ENCODE measurements at places on chromosomes 16 and 17.

GRCh38 chr17:34171245-34171818, 83.8 kb upstream of the CCL2 start:
- DNase-seq: peak; percentile 35

GRCh38 chr16:66434619-66435430, 7.7 kb downstream of the BEAN1 start:
- DNase-seq: no peak

- no peak for DNase-seq
These were observed 8.5 kb downstream of the ITGAE start for GRCh38 chr17:3792481-3792880.

DNA sequence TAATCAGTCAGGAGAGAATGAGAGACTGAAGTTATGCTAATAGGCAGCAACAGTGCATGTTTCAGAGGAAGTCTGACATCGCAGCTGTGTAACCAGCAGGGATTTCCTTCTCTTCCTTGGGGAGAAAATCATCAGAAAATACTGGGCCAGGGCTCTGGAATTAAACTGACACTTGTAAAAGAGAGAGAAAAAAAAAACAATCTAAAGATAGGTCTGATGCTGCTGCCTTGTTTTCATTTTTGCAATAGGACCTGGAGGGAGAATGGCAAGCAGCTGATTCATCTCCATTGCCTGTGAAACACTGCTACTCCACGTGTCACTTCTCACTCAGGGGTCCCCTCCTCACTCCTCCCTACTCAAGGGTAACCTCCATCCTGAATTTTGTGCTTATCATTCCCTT, 17.7 kb upstream of the CORO6 start:
- no peak for DNase-seq

GRCh38 chr17:21082001-21082436, 39.2 kb upstream of the USP22 start:
- DNase-seq: no peak

DNA sequence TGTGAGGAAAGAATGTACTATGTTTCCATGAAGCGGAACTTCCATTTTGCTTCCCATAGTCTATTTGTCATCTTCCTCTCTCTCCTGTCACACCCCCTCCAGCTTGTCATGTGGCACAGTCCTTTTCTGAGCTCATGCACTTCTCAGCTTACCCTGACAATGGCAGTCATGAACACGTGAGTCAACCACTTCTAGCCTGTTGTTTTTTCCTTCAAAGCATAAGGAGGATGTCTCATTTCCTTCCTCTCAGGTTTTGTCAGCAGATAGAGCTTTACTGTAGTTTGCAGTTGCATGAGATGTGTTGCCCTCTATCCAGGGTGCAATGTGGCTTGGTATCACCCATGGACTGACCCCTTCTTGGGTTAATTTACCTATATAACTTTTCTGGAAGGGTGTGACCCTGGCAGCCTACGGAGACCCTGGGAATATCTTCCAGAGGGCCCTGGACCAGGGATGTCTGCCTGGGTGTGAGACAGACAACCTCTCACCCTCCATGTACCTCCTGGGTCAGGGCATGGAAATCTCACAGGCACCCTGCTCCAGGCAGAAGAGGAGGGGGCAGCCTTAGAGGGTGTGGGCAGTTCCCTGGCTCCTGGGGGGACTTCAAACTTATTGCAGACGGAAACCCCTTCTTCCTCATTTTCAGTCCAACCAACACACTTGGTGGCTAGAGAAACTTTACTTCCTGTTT, 4.0 kb upstream of the ZNF267 start:
- peak; percentile 59 for DNase-seq

DNA sequence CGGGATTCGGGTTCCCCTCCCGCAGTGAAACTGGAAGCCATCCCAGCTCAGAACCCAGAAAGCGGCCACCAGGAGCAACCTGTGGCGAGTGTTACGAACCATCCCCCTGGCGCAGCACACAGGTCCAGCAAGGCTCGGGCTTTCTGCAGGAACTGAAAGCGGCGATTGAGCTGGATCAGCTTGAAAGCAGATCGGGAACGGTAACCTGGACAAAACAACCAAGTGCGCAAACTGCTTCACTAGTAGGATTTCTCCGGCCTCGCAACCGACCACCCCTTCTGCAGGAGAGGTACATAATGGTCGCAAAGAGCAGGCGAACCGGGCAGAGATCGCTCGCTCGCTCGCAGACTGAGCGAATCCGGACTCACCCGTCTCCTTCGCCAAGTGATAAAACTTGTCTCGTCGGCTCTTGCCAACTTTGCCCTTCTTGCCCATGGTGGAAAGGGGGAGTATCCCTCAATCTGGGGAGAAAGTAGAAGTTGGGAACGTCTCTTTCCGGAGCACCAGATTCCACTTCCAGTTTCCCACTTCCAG, 696 bp upstream of the PSMC5 start:
- no peak for DNase-seq

DNA sequence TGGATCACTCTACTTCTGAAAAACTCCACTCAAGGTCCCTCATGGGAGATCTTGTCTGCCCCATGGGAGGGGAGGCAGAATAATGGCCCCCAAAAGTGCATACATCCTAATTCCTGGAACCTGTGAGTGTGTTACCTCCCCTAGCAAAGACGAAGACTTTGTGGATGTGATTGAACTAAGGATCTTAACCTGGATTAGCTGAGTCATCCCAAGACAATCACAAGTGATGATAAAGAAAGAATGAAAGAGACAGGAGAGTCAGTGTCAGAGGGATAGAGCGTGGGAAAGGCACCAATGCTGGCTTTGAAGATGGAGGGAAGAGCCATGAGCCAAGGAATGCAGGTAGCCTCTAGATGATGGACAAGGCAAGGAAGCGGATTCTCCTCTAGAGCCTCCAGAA, 374.7 kb upstream of the DYNLRB2 start:
- no peak for DNase-seq

- no peak for DNase-seq
These were observed 3.6 kb downstream of the DLX3 start for GRCh38 chr17:49991409-49991808.

GRCh38 chr17:15480204-15480603, 12.8 kb upstream of the CDRT4 start:
- no peak for DNase-seq

DNA sequence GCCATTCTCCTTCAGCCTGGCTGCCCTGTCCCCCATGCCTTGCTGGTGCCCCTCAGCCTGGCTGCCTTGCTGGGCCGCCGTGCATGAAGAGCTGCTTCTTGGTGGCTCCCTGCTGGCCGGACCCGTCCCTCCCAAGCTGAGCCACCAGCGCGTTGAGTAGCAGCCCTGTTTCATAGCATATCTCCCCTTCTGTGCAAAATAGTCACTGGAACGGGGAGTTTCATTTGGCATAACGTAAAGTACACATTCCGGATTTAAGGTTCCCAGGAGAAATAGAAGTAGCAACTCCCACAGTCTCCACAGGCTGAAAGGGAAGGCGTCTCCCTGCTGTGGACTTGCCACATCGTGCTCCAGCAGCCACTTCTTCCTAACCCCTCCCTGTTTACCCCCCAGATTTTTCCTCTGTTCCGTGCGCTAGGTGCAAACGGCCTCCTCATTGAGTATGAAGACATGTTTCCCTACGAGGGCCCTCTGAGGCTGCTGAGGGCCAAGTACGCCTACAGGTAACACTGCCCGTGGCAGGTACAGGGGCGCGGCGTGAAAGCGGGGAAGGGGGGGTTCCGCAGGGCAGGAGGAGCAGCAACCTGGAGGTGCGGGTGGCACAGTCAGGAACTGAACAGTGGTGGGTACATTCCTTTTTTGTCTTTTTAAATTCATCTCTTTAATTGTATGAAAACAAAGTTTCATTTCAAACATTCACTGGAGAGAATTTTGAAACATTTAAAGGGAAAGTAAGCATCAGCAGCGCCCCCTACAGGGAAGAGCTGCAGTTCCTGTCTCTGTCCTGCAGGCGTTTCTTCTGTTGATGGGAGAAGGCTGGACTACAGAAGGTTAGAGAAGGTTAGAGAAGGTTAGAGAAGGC, 5.8 kb upstream of the OGFOD3 start:
- no peak for DNase-seq

GRCh38 chr16:58709333-58709732, 24.8 kb upstream of the SLC38A7 start:
- DNase-seq: no peak

DNA sequence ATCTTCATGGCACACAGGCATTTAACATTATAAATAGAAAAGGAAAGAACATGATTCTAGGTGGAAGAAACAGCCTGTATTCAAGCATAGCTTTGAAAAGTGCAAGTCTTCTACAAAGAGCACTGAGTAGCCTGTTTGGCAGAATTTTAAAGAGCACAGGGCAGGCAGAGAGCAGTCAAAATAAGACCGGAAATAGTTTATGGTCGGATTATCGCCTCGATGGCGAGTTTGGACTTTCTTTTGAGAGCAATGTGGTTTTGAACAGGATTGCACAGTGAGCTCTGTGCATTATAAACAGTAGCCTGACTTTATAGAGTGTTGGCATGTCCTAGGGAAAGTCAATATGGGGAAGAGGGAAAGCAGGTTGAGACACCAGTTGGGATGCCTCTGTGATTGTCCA, 6.2 kb upstream of the TMEM100 start:
- DNase-seq: no peak

DNA sequence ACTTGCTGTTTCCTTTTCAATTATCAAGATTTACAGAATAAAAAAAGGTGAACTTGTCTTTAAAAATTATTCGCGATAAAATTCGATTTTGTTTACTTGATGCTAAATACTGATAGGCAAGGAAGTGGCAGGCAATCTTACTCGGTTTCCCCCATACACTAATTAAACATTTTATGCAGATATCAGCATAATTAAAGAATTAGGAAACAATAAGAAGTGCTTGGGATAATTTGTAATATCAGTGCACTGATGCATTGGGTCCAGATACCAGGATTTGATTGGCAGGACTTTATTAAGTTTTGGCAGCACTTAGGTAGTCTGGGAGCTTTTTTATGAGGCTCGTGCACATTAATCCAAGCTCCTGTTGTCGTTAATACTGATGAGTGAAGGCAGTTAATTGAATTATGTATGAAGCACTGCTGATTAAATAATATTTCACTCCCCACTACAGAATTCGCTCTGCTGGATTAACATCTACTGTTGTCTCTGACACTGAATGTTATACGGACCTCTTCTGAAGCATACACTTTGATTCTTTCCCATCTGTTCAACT, 165.6 kb downstream of the CA10 start:
- no peak for DNase-seq
